Left ventricle myocardium superior (tissue), 1 donor: ENCODE measurements at places on chromosomes 1 and 21.

- DNase-seq: no peak
Observed at GRCh38 chr1:192516776-192517297, 58.7 kb upstream of the RGS1 start.

GRCh38 chr1:201748335-201748734 is 80.6 kb upstream of the IPO9 start:
- no peak for DNase-seq

GRCh38 chr1:152878042-152878441 is at the start of gene SMCP:
SMCP (plus strand) TSS chr1:152878322; CDS start chr1:152884423, 6,101 bp downstream.
- no peak for DNase-seq

DNA sequence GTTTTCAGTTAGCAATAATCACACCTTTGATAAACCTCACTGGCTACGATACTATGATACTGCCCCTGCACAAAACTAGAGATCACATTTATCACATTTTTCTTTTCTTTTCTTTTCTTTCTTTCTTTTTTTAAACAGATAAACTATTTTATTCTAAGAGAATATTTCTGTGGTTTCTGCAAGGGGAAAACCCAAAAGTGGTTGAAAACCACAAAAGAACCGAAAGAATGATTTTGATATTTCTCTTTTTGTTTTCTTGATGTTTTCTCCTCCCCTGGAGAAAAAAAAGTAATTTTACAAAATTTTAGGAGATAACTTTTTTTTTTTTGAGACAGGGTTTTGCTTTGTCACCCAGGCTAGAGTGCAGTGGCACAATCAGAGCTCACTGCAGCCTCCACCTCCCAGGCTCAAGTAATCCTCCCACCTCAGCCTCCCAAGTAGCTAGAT is 18.4 kb upstream of the FRRS1 start:
- no peak for DNase-seq

DNA sequence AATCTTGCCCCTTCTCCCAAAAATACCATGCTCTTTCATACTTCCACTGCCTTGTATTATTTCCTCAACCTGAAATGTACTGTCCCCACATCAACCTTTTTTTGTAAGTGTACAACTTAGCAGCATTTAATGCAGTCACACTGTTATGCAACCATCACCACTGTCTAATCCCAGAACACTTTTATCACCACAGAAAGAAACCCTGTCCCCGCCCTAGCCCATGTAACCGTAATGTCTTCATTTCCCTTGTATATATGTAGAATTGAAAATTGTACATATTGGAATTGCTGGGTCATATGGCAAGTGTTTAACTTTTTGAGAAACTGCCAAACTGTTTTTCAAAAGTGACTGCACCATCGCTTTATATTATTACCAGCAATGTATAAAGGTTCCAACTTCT is 37.4 kb downstream of the PTP4A2 start:
- no peak for DNase-seq

DNA sequence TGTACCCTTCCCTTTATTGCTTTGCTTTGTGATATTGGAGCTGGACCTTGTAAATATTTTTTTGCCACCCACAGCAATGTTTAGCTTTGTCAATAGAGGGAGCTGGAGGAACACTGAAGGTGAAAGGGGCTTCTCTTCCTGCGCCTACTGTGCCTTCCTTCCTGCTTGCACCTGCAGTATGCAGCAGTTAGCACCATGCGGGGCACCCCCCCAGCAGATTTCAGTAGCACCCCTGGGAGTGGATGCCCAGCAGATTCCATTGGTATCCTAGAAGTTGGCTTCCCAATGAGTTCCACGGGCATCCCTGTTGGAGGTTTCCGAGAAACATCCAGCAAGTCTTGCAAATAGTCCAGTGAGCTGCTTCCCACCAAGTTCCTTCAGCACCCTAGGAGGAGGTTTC is 25.6 kb downstream of the S100A10 start:
- DNase-seq: no peak

- DNase-seq: no peak
Observed at GRCh38 chr1:225651376-225651871, 1.5 kb downstream of the ENAH start.

- DNase-seq: no peak
Observed at GRCh38 chr1:205037539-205037938, 5.5 kb upstream of the CNTN2 start.

GRCh38 chr1:174074757-174075156 is 52.6 kb upstream of the RC3H1 start:
- no peak for DNase-seq

GRCh38 chr1:101595881-101596374 is 359.1 kb downstream of the S1PR1 start:
- no peak for DNase-seq

DNA sequence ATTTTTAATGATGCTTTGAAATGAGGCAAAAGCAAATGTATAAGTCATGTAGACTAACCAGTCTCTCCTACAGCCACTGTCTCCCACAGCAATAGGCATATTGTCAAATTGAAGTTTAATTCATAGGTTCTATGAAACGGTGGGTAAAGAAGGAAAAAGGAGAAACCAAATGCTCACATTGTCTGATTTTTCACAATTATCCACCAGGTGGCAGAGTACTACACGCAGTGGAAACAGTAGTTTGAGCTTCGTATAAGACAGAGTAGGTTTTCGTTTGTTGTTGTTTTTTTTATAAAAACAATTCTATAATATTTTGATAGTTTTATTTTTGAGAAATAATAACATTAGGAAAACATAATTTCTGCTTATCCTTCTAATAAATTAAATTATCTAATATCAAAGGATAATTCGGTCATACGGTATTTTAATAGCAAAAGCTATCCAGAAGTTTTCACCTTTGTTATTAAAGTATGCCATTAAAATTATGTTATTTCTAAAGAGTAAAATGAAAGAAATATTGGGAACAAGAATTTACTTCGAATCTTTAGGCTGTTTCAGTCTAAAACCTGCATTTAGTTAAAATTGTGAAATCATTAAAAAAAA is 39.1 kb downstream of the TYW3 start:
- no peak for DNase-seq

DNA sequence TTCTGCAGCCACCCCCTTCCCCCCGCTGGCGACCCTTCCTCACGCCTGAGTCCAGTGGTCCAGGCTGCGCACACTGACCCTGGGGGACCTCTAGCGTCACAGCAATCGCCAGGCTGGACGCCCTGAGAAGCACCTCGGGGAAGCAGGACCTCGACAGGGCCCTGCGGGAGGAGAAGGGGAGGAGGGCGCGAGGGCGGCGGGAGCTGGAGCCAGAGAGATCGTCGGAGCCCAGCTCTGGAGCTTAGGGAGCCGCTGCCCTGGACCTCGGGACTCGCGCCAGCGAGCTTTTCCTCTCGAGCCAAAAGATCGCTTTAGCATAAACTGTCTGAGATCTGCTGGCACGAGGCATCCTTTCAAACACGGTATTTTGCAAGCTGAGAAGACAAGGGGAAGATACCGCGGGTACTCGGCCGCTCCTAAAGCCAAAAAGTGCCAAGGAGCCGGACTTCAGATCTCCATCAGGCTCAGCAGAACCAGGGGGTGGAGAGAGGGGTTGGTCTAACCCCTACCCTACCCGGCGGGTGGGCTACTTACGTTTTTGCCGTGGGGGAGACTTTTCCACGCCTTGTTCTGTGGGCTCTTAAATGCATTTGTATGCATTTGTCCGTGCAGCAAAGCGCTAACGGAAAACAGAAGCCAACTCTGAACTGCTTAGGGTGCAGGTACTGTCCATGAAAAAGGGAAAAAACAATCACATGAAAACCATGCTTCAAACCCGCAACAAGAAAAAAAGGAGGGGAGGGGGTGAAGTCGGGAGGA is 586 bp downstream of the COL24A1 start:
- peak; percentile 57 for DNase-seq

GRCh38 chr1:48036710-48037355 is 39.6 kb upstream of the TRABD2B start:
- no peak for DNase-seq

- DNase-seq: no peak
Observed at GRCh38 chr1:224957696-224958095, 28.2 kb downstream of the DNAH14 start.

- DNase-seq: no peak
Observed at GRCh38 chr1:207020065-207020708, 12.4 kb downstream of the C1orf116 start.

- DNase-seq: no peak
Observed at GRCh38 chr1:12565966-12566352, 52.1 kb downstream of the DHRS3 start.

DNA sequence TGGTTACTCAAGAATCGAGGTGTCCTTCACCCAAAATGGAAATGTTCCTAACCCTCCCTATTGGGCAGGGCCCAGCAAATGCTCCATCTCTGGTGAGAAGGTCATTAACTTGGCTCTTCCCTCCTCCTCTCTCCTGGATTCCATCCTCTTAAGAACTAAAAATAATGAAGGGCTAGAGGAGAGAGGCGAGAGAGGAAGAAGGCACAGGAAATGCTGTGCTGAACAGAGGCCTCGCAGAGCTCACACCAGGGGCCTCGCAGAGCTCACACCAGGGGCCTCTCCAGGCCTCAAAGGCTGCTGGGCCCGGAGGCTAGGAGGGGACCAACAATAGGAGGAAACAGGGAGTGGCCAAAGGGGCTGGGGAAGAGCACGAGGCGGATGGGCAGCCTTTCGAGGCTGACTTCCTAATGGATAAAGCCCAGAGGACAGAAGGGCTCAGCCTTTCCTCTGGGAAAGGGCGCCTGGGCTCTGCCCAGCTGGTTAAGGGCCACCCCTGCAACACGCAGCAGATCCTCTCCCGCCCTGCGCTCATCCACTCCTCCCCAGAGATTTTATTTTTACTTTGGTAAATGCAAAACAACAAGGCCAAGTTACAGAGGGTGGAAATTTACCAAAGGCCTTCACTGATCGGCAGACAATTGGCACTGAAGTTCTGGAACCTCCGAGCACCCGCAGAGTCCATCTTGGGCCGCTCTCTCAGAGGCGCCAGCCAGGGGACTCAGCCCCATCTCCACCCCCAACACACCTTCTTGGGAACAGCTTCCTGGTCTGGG is 78.5 kb downstream of the ITPKB start:
- DNase-seq: peak; percentile 69

GRCh38 chr1:180762796-180763195 is 131.0 kb downstream of the XPR1 start:
- no peak for DNase-seq

- DNase-seq: no peak
Observed at GRCh38 chr1:17908945-17909344, 153.8 kb downstream of the ACTL8 start.

DNA sequence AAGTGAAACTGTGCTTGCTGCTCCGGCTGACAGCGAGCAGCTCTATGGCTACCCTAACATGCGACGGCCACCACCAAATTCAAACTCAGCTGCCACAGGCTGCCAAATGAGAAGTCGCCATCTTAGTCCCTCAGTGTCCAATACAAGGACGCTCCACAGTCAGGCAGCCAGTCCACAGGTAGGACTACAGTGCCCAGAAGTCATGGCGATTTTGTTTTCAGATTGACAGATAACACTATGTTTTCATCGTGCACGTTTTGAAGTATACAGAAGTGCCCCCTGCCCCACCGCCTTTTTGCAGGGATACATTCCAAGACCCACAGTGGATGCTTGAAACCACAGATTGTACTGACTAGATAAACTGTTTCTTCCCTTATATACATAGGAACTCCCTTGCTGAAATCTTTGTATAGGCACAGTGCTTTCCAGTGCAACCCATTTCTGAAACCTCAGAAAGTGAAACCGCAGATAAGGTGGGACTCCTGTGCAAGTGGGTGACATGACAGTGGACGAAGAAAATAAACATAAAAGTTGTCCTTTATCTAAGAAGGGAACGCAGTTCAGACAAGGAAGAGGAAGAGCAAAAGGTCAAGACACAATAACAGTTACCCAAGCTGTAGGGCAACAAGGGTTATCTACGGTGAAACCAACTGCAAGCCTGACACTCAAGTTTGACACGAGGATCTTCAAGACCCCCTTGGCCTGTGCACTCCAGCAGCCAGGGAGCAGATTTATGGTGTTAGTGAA is 52.2 kb downstream of the STX6 start:
- no peak for DNase-seq

GRCh38 chr1:69858534-69858933 is 290.8 kb downstream of the LRRC7 start:
- no peak for DNase-seq

DNA sequence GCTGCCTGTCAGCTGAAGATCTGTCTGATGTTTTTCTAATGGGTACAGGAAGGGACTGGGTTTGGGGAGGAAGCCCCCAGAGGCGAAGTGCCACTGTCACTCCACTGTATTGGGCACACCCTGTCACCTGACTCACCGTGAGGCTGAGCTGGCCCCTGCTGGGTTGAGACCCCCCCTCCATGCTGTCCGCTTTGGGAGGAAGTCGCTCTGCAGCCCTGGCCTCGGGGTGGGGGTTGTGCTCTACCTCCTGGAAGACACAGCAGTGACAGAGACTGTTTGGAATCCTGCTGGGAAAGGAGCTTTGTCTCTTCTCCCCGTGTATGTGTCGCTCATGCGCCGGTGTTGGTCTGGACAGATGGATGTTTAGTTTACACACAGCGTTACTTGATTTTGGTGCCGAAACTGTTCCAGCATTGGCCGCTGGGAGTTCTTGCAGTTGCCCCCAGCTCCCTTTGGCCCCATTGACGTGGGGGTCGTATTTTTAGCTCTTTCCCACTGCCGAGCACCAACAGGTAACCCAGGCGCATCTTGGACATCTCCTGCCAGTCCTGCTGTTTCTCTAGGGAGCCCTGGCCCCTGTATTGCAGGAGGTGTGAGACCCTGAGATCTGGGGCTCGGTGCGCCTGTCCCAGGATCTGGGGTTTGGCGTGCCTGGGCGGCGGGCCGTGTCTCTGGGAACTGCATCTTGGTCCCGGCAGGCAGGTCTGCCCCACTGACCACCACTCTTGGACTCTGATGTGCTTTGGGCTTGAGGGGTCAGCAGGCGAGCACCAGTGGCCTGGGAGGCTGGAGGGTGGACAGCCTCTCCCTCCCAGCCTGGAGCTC is 30.3 kb downstream of the SLX9 start:
- no peak for DNase-seq

DNA sequence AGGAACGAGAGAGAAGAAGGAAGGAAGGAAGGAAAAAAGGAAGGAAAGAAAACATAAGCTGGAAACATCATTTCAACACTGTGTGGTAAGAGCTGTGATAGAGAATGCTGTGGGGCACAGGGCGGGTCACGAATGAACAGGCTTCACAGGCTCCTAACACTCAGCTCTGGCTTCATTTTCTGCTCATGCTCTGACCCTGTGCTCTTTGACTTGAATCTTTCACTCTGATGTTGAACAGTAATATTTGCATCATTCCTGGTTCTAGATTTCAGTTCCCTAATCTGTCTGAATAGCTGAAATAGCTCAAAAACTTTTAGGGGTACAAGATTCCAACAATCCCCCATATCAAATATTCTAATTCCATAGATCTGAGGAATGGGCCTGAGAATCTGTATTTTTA is 207.3 kb downstream of the LHX8 start:
- no peak for DNase-seq

- DNase-seq: no peak
Observed at GRCh38 chr1:967466-968343, 1.4 kb downstream of the PLEKHN1 start.
